ENCODE measurements at places on chromosomes 12 and 14. TPM values are rescaled to one million over a fixed set of nuclear protein-coding genes. Genes with fewer than 3 reads are reported as not detected.

PTGER2 gene
- 6.3 TPM for total RNA-seq

PLEKHG7 gene
- total RNA-seq: not detected

OR4E2 gene
- not detected for total RNA-seq

LTB4R2 gene
- 3.7 TPM for total RNA-seq

ACVRL1 gene
- 149 TPM for total RNA-seq

ZBTB42 gene
- total RNA-seq: 6.4 TPM

PRB2 gene
- not detected for total RNA-seq

MMP19 gene
- total RNA-seq: 5.5 TPM

B4GALNT1 gene
- 4.2 TPM for total RNA-seq

SLC6A13 gene
- total RNA-seq: not detected

KRT80 gene
- total RNA-seq: not detected

DAAM1 gene
- 64.3 TPM for total RNA-seq

- no peak for DNase-seq
Measured at GRCh38 chr12:116376354-116377193, 99.1 kb upstream of the MED13L start.

DNA sequence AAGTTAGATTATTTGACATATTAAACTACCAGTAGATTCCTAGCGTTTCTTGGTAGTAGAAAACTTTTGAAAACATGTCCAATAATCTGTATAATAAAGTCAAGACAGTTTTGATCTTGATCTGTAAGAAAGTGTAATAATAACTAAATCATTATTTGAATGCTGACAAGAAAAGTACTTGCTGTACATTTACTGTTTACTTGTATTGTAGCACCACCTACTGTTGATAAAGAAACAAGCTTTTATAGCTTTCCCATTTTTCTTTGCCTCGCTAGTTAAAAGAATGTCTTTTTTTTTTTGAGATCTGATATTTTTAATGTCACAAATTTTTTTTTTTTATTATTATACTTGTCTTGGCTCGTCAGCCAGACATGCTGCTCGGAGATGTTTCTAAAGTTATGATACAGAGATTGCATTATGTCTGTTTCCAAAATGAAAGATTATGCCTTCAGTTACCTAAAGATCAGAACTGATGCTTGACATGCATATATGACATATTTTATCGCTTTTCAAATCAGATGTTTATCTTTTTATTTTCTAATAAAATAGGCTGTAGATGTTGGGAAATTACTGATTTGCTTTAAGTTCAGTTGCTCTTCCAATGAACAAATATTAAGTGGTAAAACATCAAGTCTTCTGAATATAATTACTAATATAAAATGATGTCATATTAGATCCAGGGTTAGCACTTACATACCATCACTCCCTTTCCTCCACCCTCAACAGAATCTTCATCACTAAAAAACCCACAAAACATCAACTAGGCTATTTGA, 140.5 kb downstream of the AKAP6 start:
- DNase-seq: no peak

DNA sequence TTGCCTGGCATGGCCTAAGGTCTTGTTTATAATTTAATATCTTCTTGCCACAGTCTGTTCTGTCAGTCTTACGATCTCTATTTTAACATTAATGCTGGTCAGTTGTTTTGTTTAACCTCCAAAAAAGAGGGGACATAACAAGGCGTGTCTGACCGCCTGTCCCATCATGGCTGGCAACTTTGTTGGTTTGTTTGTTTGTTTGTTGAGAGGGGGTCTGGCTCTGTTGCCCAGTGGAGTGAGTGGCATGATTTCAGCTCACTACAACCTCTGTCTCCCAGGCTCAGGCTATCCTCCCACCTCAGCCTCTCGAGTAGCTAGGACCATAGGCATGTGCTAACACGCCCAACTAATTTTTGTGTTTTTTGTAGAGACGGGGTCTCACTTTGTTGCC, 36.1 kb upstream of the ITPR2 start:
- peak; percentile 77 for DNase-seq

GRCh38 chr14:60396718-60397343, 89.0 kb downstream of the C14orf39 start:
- DNase-seq: no peak

- DNase-seq: no peak
Measured at GRCh38 chr12:42552822-42553221, 36.7 kb downstream of the PRICKLE1 start.

- DNase-seq: no peak
Measured at GRCh38 chr12:65875640-65876071, 51.4 kb downstream of the HMGA2 start.

GRCh38 chr12:46209914-46210872, 58.6 kb downstream of the SLC38A1 start:
- DNase-seq: no peak

DNA sequence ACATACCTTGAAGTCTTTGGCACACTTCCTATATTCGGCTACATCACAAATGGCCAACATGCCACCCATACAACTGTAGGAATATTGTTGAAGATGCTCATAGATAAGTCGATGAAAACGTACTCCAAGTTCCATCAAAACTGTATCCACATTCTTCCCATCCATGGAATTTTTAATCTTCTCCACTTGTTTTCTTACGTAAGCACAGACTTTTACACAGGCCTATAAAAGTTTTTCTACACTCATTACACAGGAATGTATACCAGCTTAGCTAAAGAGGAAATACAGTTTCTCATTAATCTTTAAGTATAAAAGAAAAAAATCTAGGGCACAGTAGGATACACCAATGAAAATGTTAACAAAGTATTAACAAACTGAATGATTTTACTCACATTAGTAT, 59.1 kb downstream of the EXOC5 start:
- DNase-seq: no peak

DNA sequence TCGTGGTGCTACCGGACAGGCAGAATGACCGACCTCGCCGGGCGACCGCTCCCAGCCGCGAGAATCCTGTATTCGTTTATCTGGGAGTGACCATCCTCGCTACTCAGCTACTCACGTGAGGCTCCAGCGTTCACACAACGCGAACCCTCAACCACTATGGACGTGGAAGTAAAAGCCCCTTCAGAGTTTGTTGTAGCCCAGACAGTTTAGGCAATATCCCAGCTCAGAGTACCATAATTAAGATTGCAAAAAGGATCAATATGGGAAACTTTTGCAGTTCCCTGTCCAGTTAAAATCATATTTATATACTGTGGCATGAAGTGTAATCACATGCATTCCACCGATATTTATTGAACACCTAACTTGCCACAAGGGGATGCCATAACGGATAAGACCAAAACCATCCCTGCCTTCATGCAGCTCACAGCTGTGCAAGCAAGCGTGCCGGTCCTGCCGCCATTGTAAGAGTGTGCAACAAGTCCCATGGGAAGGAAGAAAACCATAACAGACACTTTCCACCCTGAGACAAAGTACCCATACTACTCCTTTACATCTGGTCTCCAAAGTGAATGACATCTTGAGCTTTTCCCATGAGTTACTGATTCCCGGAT, 938 bp upstream of the MAX start:
- peak; percentile 85 for DNase-seq

DNA sequence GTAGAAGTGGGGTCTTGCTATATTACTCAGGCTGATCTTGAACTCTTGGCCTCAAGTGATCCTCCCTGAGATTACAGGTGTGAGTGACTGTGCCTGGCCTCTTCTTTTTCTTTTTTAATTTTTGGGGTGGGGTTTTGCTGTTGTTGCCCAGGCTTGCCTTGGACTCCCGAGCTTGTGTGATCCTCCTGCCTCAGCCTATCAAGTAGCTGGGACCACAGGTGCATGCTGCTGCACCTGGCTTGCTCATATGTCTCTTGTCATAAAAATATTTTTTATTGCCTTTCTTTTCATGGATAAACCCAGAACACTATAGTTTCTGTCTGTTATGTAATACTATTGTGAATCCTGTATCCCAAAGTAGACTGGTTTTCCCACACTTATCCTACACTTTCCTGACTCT, 26.0 kb downstream of the SCYL2 start:
- DNase-seq: no peak

- no peak for DNase-seq
Measured at GRCh38 chr12:119457271-119457670, 122.7 kb downstream of the CCDC60 start.

GRCh38 chr12:90712671-90713070, 242.3 kb downstream of the CCER1 start:
- no peak for DNase-seq

- DNase-seq: no peak
Measured at GRCh38 chr12:121391619-121392324, 8.1 kb upstream of the RNF34 start.

DNA sequence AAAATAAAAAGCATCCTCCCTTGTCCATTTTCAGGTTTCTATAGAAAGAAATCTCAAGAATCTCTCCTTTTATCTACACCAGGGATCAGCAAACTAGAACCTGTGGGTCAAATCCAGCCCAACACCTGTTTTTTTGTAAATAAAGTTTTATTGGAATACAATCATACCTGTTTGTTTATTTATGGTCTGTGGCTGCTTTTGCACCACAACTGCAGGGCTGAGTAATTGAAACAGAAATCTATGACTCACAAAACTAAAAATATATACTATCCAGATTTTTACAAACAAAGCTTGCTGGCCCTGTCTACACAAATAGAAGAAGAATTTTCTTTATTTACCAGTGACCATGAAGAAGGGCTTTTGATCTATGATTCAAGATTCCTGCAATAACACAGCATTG, 95.1 kb upstream of the COCH start:
- DNase-seq: no peak

GRCh38 chr14:97780804-97781203, 983.6 kb downstream of the VRK1 start:
- no peak for DNase-seq

- no peak for DNase-seq
Measured at GRCh38 chr14:96056509-96057422, 17.6 kb downstream of the C14orf132 start.

DNA sequence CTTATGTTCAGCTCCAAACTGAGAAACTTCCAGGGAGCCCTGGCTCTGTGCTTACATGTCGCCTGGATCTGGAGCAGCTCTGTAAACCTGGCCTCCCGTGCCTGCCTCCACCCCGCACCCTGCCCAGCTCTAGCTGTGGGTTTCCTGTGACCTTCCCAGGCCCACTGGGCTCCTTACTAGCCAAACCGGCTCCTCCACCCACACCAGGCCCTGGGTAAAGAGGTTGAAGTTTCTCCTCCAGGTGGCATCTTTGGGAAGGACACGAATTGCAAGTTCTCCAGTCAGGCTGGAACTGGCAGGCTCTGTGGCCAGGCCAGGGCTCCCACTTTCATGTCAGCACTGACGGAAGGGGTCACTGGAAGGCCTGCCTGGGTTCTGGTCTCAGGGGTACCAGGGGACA, 60.9 kb upstream of the ZFP36L1 start:
- peak; percentile 77 for DNase-seq

- no peak for DNase-seq
Measured at GRCh38 chr14:103711516-103712431, 3.5 kb downstream of the XRCC3 start.

GRCh38 chr14:64040044-64040443, 187.2 kb downstream of the SYNE2 start:
- DNase-seq: no peak
